Muscle of back (tissue), 13 donors: ENCODE measurements at places on chromosomes 1 and 21.

GRCh38 chr1:119822406-119822805 lies 11.1 kb upstream of the REG4 start:
- DNase-seq: no peak

DNA sequence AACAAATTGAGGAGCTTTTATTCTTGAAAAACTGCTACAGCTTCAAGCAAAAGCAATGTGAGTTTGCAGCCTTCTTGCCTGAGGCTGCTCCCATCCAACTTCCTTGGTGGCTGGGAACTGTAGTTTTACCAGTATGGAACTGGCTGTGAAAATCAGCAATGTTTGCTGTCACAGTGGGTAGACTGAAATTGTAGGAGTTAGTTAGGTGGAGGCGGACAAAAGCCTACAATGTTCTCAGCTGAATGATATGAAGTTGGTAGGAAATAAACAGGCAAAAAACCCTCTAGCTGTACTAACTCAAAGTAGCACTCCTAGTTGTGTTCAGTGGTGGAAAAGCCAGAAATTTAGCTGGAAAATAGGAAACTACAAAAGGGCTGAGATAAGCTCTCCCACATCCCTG lies 18.5 kb downstream of the HAX1 start:
- no peak for DNase-seq

GRCh38 chr1:161304927-161305866 lies 4.6 kb downstream of the MPZ start:
- no peak for DNase-seq

- no peak for DNase-seq
These were observed 218.2 kb downstream of the NRIP1 start for GRCh38 chr21:14846621-14847020.

DNA sequence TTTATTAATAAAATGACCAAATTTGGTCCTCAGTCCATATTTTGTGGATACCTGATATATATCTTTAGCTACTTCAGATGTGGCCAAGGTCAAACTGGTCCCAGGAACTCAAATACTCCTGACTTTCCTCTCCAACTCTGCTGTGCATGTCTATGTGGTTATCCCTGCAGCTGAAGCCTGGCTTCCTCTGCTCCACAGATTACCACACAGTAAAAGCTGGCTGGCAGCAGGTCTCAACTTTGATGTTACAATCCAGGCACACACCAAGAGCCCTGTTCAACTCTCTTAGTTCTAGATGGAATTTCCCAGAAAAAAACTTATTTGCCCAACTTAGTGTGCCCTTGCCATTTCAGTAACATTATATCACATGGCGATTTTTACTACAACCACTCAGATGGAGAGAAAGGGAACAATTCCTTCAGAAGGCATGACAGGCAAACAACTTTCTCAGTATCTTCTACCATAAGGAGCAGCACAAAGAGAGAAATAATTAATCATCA lies 479.5 kb downstream of the PLPP3 start:
- no peak for DNase-seq

- DNase-seq: no peak
These were observed 30.9 kb downstream of the TRIM11 start for GRCh38 chr1:228375578-228376261.

DNA sequence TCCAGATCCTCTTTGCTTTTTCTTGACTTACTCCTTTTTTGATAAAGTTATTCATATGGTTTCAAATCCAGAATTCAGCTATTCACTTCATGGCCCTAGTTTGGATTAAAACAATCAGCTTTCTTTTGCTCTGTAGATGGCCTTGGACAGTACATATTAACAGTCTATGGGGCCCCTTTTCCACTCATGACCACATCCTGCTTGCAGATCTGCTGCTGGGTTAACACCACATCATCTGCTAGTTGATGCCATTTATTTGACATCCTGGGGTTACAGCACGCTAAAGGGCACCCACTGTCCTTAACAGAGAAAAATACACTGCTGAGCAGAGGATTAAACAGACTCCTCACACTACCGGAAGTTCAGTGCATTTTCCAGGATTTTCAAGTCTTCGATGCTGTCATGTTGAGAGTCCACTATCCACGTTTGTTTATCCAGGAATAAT lies 941 bp upstream of the IFI16 start:
- DNase-seq: no peak

GRCh38 chr1:59007820-59008598 lies 224.2 kb upstream of the JUN start:
- no peak for DNase-seq

DNA sequence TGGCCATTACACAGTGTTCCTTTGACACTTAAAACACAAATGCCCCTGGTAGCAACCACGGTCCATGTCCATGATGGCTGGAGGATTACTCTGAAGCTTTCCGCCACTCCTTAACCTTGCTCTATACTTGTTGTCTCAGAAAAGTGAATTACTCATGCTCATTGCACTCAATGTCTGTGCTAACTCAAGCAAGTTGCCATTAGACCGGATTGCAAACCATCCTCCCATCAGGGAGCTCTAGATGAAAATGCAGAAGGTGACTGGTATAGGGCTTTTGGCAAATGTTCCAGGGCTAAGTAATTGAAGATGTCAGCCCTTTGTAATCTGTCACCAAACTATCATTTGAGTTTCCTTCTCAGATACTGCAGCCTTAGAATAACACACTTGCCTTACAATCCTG lies 1288.3 kb upstream of the B3GALT2 start:
- no peak for DNase-seq

GRCh38 chr1:38068220-38068979 lies 21.8 kb upstream of the POU3F1 start:
- DNase-seq: no peak

GRCh38 chr1:63403386-63403785 lies 36.0 kb downstream of the ALG6 start:
- no peak for DNase-seq

- DNase-seq: no peak
These were observed 41.0 kb upstream of the RASAL2 start for GRCh38 chr1:178052650-178053461.

DNA sequence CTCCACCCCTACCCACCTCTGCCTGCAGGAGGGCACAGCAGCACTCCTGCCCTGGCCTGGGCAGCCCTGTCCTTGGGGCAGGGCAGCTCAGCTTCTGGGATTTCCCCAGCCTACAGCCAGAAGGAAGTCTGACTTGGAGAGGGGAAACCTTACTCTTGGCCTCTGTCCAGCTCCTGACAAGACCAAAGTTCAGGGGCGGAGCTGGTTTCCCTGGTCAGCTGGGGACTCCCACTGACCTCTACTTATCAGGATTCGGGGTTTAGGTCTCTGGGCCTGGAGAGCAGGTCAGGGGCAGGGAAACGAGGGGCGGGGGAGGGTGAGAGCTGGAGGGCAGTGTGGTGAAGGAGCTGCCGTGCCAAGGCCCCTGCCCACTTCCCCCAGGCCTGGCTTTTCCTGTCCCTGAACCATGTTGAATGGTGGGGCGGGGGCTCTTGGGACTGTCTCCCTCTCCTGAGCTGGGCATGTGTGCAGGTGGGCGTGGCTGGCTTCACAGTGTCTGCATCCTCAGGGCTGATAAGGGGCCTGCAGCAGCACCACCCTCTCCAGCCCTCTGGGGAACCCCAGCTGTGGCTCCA lies 16.8 kb upstream of the ETV3 start:
- DNase-seq: peak; percentile 66

GRCh38 chr1:173507205-173507846 lies 30.2 kb downstream of the PRDX6 start:
- no peak for DNase-seq

- no peak for DNase-seq
These were observed 52.5 kb downstream of the KAZN start for GRCh38 chr1:14650951-14651350.

DNA sequence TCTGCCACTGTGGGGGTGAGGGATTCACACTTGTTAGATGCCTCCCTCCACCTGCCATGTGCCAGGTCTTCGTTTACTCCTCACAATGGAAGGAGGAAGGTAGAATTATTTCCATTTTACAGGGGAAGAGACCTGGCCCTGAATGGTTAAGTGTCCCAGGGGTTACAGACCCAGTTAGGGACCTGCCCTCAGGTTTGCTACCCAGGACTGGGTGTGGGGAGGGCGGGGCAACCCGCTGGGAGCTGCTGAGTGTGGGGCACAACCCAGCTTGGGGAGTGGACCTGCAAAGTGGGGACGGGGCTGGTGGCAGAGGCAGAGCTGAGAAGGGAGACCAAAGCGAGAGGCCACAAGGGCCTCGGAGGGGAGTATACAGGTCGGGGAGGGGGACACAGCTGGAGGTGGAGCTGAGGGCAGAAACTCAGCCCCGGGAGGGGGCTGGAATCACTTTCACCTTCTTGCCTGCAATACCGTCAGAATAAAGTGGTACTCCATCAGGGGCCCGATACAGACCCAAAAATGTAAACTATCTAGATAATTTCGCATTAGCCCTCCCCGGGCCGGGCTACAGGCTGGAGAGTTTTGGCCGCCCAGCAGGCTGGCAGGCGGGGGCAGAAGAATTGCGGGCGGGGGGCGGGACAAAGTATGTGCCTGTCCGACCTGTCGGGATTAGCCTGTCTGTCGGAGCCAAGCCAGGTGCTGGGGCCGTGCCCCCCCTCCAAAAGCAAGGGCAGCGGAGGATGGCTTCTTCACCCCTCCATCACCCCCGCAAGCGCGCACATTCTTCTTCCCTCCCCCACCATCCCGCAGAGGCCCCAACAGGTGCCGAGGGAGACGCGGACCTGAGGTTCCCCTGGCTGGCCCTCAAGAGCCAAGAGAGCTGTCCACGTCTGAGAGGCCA lies 1.4 kb downstream of the RSPO1 start:
- no peak for DNase-seq

DNA sequence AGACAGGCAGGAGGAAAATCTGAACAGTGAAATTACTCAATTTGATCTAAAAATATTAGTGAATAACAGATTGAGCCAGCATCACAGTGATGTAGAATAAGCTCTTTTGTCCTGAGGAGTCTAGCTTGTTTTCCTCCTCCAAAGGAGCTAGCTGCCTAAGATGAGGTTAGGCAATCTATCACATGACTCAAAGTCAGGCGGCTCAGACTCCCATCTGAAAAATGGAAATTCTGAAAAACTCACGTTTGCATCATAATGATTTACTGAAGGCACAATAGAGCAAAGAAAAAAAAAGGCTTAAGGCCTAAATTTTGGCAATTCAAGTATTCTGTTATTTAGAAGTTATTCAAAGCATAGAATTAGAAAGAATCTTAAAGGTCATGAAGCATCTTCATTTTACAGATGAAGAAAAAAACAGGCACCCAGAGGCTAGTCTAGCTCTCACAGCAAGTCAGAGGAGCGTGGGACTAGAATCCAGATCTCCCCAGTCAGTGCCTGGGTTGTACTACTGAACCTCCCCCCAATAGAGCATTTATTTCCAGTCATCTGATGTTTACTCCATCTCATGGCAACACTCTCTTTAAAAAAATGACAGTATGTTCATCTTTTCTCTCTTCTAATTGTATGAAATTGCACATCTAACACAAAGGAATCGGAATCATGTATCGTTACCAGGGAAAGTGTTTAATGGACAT lies 62.5 kb upstream of the ATF3 start:
- DNase-seq: no peak

DNA sequence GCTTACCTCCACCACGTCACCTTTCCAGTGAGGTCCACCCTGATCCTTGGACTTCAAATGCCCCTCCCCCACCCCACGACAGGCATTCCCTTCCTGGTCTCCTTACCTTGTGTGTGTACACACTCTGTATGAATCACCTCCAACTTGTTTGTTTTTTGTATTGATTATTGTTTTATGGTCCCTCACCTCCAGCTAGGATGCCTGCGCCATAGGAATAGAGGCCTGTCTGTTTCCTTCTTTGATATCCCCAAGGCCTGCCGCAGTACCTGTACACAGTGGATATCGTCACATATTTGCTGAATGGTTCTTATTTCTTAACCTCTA lies 219.6 kb upstream of the POU3F1 start:
- DNase-seq: no peak

DNA sequence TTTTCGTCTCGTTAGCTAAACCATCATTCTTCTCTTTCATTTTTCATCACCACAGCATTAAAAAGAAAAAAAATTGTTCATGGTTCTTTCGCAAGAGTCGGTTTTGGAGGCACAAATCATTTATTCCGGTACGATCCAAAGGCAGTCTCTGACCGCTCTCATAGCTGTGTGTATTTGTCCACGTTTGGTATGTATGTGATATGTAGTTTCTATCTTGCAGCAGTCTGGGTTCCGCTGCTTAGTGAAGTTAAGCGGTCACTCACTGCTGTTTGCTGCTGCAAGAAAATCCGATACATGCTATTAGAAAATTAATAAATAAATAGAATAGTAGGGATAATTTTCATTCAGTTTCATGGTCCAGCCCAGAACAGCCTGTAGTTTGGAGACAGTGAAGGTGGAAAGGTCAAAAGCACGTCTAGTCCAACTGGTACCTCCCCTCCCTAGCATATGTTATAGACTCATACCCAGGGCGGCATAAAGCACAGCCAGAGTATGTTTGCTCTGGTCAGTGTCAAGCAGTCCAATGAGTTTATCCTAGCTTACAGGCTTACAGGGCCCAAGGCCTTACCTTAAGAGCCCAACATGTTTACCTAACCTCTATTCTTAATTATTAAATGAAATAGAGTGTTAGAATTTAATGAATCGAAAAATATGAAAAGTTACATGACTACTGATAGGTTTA lies 2.5 kb downstream of the FMN2 start:
- no peak for DNase-seq

GRCh38 chr1:22494943-22495579 lies 43.4 kb downstream of the ZBTB40 start:
- no peak for DNase-seq

DNA sequence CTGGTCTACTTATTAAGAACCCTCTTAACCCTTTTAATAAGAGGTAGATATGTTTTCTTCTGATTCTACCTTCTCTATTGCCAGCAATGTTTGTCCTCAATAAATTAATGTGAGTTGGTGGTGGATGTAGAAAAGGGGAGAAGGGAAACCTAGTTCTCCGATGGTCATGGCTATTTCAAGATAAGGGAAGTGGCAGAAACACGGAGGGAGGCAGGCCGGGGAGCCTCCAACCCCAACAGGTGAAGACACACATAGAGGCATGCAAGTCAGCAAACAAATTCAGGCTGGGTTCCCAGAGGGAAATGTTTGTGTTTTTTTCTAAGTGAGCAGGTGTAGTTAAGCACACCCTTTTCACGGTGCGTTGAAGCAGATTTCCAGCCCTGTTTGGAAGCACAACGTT lies 31.0 kb upstream of the CLDN14 start:
- no peak for DNase-seq

DNA sequence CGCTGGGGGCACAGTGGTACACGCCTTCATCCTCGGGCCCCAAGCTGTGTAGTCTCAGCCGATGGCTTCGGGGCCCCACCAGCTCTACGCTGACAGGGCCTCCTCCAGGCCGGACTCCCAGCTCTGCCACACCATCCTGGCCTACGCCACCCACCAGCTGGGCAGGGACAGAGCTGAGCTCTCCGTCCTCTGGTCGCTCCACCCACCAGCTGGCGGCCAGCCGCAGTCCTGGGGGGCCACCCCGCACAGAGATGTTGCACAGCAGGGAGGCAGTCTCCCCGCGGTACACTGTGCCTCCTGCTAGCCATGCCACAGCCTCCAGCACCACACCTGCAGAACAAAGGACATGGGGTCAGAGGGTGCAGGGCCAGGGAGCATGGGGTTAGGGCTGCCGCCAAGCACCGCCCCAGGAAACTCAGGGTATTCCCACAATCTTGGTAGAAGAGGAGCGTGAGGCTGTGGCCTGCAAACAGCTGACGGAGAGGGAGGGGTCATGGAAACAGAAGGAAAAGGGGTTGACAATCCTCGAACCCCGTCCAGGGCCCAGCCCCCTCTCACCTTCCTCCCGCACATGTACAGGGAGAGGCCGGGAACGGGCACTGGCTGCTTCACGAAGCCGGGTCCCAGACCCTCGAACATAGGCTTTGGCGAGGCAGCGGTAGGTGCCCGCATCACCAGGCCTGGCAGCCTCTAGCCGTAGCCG lies 5.9 kb downstream of the IGSF8 start:
- DNase-seq: no peak

- DNase-seq: peak; percentile 64
These were observed 16.2 kb downstream of the PLEKHO1 start for GRCh38 chr1:150165622-150166612.
